ENCODE measurements at places on chromosomes 2 and 18.

- DNase-seq, result no peak
Observed at GRCh38 chr2:8134473-8134932, 547.4 kb upstream of the ID2 start.

DNA sequence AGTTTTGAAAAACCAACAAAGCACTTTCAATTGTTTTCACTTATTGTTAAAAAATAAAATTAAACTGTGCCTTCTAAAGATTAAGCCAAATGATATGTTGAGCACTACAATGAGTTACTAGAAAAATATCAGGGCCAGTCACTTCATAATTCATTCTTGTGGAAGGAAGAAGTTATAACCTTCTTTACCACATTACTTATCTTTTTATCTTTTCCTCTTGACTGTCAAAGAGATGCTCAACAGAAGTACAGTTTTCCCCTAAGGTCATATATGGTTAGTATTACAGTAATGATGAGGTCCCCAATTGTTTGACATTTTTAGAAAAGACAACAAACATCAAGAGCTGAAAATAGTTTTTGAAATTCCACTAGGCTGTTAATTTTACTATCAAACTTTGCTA, 9.4 kb downstream of the PELI1 start:
- no peak for DNase-seq

DNA sequence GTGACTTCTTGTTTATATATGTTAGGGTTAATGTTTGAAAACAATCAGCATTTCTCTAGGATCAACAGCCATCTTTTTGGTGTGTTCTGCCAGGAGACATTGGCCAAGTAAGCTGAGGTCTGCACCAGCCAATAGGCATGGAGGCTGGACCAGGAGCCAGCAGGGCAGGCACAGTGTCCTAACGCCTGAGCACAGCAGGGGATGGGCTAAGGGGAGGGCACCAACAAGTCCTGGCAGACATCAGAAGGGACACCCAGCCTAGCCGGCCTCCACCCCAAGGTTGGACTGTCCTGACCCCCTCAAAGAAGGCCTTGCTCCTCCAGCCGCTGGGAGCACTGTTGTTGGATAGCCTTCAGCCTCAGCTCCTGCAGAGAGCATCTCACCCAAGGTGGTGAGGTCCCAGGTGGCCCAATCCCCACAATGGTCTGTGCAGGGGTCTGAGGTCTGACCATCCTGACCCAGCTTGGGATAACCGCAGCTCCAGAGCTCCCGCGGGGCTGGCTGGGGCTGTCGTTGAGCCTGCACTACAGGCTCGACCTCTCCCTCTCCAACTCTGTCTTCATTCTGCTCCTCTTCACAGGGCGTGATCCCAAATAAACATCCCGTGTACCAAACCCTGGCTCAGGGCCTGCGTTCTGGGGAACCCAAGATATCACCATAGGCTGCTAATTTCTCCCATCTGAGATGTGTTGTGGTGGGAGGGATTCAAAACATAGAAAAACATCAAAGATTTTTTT, 8.1 kb downstream of the TEX44 start:
- DNase-seq, result no peak

GRCh38 chr2:180443888-180444287, 436.8 kb upstream of the CWC22 start:
- no peak for DNase-seq

DNA sequence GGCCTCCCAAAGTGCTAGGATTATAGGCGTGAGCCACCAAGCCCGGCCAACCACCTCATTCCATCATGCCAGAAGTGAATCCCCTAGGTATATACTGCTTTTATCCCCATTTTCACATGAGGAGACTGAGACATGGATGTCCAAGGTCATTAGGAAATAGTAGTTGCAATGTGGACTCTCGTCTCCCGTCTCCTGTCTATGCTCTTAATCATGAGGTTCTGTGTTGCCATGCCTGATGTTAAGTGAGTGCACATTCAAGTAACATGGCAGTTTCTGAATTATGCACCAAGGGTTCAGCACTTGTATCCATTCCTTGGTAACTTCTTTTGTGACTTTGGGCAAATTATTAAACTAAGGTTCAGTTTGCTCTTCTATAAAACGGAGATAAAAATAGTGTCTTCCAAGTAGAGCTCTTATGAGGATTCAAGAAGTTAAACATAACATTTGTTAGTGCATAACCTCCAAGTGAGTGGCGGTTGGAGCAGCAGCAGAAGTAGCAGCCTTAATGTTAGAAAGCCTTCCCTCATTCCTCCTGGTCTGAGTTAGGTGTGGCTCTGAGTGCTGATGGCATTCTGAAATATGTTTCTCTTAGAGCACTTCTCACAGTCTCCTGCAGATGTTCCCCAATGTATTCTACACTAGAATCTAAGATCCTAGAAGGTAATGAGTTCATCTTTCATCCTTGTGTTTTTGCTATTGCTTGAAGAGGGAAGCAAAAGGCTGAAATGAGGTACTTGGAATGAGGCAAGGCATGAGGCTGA, 21.9 kb downstream of the SOCS6 start:
- DNase-seq, result no peak

DNA sequence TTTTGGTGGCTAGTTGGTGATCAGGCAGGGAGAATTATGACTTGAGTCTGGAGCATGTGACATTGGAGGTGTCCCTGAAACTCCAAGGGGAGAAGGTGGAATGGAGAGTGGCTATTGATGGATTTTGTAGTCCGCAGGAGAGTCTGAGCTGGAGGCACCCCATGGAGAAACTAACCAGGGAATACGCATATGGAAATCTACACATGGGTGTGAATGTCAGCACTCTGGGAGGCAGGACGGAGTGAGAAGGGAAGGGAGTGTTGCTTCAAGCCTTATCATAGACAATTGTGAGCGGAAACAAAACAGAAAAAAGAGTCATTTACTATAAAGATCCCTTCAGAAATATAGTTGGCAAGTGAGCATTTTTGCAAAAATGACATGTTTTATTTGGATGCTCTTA, 667 bp upstream of the SCYGR4 start:
- DNase-seq, result no peak

DNA sequence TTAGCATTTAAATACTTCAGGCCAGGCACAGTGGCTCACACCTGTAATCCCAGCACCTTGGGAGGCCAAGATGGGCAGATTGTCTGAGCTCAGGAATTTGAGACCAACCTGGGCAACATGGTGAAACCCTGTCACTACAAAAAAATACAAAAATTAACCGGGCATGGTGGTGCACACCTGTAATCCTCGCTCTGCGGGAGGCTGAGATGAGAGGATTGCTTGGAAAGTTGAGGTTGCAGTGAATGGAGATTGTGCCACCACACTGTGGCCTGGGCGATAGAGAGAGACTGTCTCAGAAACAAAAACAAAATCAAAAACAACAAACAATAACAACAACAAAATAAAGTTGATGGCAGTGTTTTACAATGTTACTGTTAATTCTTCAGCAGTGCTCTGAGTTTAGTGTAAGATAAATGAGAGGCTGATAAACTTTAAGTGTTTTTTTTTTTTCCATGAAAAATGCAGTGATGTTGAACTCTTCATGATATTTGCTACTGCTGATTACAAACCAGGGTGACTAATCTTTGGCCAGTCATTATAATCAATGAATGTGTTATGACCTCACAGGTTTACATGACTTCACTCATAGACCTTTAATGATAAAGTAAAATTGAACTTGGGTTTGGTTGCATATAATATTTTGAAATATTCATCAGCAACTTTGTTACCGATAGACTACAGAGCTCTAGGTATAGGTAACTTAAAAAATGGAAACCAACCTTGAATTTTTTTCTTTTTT, 2.5 kb downstream of the ITGAV start:
- no peak for DNase-seq

- peak; percentile 25 for DNase-seq
Observed at GRCh38 chr2:100730290-100730868, 89.6 kb upstream of the NPAS2 start.

- no peak for DNase-seq
Observed at GRCh38 chr2:241019441-241020139, 21.2 kb downstream of the SNED1 start.

GRCh38 chr2:397521-397920, 109.6 kb upstream of the ALKAL2 start:
- no peak for DNase-seq

DNA sequence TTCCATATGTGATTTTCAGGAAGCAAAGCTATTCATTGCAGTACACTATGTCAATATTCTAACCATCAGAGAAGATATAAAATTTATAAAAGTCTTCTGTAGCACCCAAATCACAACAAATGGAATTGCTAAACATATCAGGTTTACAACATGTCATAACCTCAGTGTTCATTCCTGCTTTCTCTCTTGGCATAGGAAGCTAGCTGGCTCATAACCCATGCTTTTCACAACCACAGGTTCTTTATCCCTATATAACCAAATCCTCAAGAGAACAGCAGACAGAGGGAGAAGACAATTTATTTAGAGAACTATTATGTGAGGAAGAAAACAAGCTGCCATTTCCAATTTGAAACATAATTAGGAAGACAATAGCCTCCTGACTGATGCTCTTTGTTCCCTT, 997.0 kb upstream of the ACVR2A start:
- no peak for DNase-seq

DNA sequence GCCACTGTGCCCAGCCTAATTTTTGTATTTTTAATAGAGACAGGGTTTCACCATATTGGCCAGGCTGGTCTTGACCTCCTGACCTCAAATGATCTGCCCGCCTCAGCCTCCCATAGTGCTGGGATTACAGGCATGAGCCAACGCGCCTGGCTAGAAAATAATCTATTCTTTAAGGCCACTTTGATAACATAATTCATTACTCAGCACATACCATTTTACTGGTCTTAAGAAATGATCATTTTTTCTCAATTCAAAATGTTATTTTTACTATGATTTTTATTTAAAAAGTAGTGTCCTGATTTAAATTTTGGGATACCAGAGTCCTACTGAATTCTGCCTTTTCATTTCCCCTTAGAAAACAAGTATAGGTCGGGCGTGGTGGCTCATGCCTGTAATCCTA, 27.0 kb upstream of the ADAM17 start:
- DNase-seq, result no peak

GRCh38 chr2:229160180-229160579, 110.9 kb downstream of the PID1 start:
- DNase-seq, result no peak

DNA sequence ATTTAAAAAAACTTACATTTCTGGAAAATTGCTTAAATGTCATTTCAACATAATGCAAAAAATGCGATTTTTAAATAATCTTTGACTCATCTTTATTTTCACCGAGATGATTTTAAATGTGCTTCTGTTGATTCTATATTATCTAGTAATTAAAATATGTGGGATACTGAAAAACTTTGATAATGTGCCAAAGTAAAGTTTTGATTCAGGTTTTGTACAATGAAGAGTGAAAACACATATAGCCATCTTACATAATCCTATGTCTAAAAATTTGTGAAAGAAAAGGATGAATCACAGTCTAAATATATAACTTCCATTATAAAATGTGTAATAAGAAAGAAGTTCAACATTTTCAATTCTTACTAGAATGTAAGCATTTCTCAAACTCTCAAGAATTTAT, 204.3 kb upstream of the ZC3H15 start:
- DNase-seq, result no peak

DNA sequence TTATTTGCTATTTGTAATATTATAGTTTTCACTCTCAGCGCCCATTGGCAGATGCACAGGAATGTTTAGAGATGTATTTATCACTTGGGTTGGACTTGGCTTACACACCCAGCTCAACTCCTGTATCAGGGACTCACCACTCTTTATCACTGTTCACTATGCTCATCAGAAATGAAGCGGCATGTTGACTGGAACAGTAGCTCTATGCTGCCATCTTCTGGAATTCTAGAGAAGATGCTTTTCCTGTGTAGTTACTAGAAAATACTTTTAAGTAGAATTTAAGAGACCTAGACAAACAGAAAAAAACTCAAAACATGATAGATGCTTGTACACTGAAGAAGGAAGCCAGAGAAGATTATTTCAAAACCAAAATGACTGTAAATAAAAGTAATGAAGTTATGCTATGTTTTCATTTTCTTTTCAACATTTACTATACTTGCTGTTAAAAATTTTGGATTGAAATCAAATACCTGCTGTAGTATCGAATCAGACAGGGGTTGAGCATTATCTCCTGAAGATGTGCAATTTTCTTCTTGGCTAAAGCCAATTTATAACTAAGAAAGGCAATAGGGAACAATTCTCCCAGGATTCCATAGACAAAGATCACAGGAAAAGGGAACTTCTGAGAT, 47.4 kb upstream of the NXPH2 start:
- peak; percentile 32 for DNase-seq

DNA sequence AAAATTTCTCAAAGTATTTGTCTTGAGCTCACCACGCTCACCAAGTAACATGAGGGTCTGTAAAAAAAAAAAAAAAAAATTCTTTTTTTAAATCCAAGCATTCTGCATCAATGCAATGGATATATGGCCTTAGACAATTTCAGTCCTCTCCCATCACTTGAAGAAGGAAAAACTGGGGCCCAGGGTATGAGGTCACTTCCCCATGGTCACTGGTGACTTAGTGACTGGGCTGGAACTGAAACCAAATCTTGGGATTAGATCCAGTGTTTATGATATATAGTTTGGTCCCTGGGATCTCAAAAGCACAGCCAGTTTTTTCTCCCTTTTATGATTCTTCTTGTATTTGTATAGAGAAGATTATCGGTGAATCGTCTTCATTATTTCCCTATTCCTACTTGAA, 477.9 kb upstream of the TNP1 start:
- no peak for DNase-seq
